ENCODE measurements at places on chromosomes 1 and 21.

DNA sequence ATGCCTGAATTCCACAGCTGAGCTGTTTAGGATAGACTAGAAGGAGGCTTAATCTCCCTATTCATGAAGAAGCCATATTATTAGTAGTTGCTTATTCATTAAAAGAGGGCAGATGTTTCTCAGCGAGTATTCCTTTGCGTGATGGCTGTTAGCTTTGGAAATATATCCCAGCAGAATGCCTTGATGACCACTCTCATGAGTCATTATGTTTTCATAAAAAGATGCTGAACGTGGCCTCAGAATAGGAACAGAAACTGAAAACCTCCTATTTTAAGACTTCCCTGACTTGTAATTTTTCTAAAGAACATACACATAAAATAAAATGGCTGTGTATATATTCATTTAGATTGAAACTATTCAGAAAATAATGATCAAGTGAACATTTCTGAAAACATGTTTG, 9.6 kb upstream of the PLA2G4A start:
- no peak for DNase-seq

DNA sequence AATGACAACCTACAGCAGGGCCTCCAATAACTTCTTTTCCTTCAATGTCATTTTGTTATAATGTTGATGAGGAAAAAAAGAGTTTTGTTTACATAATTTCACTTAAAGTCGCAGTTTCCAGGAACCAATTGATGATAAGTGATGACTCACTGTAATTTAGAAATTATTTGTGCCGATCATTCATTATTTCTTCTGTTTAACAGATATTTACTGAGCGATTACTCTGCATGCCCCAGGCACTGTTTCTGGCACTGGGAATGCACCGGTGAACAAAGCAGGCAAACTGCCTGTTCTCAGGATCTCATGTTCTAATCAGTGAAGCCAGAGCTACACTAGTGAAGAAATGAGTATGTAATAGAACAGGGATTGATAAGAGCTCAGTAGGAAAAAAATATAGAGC, 403.4 kb downstream of the NTNG1 start:
- DNase-seq, result no peak

DNA sequence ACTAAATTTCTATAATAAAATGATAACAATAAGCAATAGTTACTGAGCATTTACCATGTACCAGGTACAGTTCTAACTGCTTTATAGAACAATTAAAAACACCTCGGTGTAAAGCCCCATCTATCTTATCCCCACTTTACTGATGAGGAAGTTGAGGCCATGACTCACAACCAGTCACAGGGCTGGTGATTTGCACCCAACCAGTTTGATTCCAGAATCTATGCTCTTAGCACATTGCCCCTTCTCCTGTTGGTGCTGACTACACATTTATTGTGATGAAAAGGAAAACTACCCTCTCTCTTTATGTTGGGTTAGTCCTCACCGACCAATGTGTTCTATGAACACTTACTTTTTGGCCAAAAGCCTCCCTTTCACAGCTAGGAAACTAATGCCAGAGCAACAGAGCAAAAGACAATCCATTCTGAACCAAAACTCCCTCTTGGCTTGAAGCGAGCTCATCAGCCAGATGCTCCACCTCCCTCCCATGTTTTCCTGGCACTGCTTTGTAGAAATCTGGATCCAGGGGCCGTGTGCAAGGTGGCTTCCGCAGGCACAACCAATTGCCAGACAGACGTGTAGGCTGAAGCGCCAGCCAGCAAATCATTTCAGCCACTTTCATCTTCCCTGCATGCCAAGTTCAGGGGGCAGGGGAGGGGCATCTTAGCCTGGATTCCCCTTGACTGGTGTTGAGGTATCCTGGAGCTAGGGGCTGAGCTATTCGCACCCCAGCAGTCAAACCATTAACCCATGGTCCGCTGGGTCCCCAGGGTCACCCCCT, 32.0 kb upstream of the SLC30A1 start:
- no peak for DNase-seq

GRCh38 chr1:97999320-97999719, 78.5 kb upstream of the DPYD start:
- no peak for DNase-seq

DNA sequence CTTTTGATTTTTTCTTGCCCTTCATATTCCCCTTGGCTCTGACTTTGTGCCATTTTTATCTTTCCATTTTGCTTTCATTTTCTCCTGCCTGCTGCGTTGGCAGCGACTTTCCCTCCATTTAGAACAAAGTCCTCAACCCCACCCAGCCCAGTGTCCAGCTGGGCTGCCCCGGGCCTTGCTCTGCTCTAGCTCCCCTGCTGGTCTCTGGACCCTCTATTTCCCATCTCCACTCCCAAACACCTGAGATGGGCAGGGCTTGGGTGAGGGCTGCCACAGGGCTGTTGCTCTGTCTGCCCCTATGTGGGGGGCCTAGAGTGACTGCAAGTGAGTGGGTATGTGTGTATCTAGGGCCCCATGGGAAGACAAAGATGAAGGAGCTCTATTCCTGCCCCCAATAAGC, 7.3 kb upstream of the ADAM15 start:
- DNase-seq, result no peak

GRCh38 chr1:227666286-227666685, 68.8 kb downstream of the JMJD4 start:
- no peak for DNase-seq

DNA sequence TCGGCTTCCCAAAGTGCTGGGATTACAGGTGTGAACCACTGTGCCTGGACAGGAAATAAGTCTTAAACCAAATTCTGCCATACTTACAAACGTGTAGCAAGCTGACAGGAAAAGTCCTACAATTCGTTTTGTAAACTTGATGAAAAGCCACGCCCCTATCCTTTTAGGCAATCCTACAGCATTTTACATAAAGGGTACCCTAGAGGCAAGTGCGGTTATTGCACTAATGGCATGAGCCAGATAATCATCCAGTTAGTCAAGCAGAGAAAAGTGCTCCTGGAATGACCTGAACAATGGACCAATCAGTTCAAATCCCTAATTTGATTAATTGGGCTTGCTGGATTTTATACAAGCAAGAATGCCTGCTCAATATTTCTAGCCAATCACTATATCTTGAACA, 338.2 kb downstream of the KIF26B start:
- no peak for DNase-seq

GRCh38 chr1:222728746-222729145, 8.3 kb upstream of the FAM177B start:
- DNase-seq, result no peak

DNA sequence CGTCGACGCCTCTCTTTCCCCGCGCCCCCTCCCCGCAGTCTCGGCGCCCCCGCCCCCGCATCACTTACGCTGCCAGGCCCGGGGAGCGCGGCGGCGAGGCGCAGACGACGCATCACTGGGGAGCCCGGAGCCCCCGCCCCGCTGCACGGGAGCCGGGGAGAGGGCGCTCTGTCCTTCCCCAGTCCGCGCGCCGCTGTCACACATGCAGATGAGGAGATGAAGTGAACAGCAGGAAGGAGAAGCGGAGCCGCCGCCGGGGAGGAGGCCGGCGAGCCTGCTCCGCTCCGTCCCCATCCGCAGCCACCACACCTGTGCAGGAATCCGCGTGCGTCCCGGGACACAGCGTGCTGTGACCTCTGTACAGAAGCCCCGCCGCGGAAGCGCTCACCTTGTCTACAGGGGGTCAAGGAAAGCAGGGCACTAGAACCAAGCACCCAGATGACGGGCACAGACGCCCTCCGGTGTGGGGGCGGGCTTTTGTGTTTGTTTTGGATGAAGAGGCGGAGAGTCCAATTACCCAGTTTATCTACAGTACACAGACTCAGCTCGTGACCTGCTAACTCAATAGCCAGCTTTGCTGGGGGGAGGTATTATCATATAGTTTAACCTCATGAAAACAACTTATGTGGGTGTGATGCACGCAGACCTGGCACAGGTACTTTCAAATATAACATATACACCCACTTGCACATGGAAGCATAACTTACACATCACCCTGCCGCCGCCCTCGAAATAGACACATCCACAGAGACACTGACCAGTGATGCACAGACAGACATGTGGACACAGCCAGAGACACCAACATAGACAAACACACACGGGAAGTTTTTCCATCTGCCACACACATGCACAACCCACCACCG, 12.4 kb downstream of the KLHDC8A start:
- DNase-seq, result no peak

DNA sequence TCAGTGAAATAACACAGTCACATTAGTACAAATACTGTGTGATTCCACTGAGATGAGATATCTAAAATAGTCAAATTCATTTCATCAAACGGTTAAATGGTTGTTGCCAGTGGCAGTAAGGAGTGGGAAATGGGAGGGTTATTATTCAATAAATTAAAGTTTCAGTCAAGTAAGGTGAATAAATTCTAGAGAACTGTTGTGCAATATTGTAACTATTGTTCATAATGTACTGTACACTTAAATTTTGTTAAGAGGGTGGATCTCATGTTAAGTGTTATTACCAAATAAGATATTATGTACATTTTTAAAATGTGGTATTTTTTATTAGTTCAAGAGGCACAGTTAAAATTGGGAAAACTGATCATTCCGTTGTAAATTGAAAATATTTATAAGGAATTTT, 463.3 kb upstream of the BRINP3 start:
- no peak for DNase-seq

DNA sequence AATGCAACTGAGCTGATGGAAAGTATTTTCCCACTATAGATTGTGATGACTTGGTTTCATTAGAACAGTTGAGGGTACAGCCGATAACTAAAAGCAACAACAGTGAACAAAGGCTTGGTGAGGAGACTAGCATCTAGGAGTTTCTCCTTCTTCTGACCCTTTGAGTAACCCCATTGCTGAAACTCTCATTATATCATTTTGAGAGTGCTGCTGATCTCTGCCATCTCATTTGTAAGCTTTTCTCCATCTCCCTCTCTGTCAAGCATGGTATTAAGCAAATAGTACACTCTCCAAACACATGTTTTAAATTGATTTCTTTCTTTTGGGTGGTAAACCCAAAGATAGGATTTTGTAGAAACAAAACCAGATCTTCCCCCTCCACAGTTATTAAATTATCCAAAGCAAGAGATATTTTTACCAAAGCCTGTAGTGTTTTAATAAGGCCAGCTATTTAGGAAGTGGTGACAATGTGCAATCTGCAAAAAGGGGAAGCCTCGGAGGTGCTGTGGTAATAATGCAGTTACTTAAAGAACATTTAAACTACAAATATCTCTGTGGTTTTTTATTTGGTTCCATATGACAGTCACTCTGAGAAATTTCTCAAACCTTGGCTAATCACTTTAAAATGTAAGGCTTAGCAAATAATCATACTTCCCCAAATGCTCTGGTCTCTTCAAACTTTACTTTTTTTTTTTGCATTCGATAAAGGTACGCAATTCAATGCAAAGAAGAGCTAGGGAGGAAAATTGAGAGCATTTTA, 287.5 kb downstream of the HLX start:
- DNase-seq, result no peak

- DNase-seq, result no peak
These were observed 1.2 kb downstream of the MAN1A2 start for GRCh38 chr1:117368116-117369108.

DNA sequence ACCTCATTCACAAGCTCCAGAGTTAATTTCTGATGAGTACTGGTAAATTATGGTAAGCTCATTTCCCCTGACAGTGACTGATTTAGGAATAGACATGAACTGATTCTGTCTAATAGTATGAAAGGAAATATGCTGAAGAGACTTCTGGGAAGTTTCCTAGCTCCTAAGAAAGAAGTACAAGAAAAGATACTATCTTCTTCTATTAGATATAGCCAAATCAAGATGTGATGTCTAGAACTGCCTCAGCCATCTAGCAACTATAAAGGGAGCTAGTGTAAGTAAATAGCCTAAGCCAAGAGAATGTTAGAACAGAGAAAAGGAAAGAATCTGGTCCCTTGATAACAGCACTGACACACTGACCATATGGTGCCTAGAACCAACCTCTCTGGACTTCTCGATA, 10.7 kb upstream of the PHTF1 start:
- no peak for DNase-seq

DNA sequence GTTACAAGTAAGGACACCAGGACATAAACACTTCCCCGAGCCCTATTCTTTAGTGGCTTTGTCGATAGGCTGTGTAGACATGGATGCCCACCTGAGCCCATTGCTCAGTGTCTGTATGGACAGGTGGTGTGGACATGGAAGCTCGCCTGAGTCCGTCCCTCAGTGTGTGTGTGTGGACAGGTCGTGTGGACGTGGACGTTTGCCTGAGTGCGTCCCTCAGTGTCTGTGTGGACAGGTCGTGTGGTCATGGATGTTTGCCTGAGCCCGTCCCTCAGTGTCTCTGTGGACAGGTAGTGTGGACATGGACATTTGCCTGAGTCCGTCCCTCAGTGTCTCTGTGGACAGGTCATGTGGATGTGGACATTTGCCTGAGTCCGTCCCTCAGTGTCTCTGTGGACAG, 38.7 kb upstream of the COL6A2 start:
- no peak for DNase-seq

DNA sequence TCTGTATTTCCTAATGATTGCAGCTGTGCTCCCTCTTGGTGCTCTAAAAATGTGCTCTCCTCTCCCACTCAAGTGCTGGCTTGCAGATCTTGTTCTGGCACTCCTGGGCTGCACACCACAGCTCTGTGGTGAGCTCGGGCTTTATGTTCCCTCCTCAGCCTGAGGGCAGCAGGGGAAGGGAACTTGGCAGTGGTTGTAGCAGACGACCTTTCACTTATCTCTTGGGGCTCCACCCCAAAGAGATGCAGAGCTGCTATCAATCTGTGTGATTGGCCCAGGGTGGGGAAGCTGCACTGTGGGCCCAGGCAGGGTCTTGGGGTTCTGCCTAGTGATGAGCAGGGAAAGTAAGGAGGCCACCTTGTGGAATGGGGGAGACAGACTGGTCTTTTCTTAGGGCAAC, 143.5 kb upstream of the GORAB start:
- no peak for DNase-seq

DNA sequence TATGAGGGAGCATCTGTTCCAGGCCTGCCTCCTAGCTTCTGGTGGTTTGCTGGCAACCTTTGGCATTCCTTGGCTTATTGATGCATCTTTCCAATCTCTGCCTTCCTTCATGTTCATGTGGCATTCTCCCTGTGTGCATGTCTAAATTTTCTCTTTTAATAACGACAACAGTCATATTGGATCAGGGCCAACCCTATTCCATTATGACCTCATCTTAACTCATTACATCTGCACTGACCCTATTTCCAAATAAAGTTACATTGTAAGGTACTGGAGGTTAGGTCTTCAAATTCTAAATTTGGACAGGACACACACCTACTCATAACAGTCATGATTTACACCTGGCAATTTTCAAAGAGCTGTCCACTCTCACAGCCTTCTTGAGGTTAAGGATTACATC, 117.2 kb upstream of the FGGY start:
- DNase-seq, result no peak

- DNase-seq, result no peak
These were observed 3.2 kb upstream of the SRRM1 start for GRCh38 chr1:24639881-24640280.
